Pancreas (tissue), 10 donors: ENCODE measurements at places on chromosomes 1 and 21. TPM values are rescaled to one million over a fixed set of nuclear protein-coding genes. Genes with fewer than 3 reads are reported as not detected.

- DNase-seq, result no peak
Measured at GRCh38 chr1:171530676-171531075, 45.3 kb downstream of the PRRC2C start.

Gene RAB13
- 36.8 TPM for total RNA-seq

Gene HOOK1
- total RNA-seq, result 26.1 TPM

Gene LZIC
- 8.4 TPM for total RNA-seq

Gene RAB42
- 0.67 TPM for total RNA-seq

DNA sequence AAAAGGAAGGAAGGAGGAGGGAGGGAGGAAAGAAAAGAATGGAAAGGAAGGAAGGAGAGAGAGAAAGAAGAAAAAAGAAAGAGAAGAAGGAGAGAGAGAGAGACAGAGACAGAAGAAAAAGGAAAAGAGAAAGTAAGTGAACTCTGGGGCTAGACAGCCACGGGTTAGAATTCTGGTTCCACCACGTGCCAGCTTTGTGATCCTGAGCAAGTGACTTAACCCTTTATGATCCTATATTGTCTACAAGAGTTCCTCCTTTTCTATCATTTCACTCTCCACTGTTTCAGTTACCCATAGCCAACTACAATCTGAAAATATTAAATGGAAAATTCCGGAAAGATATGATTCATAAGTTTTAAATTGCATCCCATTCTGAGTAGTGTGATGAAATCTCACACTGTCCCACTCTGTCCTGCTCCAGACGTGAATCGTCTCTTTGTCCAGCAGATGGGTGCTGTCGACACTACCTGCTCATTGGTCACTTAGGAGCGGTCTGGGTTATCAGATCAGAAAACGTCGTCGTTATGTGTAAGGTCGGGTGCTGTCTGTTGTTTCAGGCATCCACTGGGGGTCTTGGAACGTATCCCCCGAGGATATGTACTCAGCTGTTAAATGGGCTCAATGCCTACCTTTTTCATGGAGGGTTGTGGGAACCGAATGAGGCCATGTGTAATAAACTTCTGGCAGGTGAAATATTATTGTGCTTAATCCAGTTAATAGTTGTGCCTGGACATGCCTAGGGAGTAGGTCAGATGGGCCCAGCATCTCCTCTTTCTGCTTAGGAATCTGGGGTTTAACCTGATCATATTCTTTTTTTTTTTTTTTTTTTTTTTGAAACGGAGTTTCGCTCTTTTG, 19.1 kb downstream of the TMEM51 start:
- no peak for DNase-seq

Gene ZNF593OS
- total RNA-seq, result not detected

DNA sequence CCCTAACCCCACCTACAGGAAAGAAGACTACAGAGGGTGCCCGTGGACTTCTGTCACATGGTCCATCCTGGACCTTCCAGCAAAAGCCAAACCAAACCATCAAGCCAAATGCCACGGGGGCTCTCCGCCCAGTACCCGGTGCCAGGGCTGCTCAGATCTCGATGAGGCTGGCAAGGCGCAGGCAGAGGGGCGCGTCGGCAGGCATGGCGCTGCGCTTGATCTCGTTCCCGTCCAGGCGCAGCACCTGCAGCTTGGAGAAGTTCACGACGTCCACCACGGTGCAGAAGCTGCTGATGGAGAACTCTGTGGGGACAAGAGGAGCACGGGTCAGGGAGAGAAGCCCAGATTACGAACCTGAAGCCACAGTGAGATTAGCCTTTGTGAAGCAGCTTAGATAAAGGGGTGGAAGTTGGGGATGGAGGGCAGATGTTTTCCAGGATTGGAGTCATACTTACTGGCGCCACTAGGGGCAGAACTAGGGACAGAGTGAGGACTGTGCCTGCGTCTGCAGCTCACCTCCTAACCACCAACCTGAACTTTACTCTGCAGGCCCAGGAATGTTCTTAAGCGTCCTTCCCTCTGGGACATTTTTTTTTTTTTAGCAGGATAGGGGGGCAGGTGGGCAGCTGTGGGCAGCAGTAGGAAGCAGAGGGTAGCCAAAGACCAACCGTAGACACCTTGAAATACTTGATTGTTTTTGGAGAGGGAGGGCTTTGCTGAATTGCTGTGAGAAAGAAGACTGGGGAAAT, 8.6 kb downstream of the FMOD start:
- peak; percentile 48 for DNase-seq

DNA sequence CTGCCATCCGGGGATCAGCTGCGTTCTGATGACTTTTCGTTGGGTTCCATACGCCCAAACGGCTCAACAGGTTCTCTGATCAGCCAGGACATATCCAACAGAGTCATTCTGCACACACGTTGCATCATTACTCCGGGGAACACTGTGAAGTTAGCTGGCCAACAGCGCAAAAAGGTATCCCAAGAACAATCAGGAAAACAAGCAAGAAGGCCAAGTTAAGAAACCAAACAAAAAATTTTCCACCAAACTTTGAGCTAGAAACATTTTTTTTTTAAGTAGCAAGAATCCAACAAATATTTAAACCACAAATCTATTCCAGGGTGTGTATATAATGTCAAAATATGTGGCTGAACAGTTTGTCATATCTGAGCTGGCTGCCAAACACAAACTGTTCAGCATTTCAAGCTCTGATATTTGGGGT, 29.2 kb downstream of the NID1 start:
- DNase-seq, result no peak

DNA sequence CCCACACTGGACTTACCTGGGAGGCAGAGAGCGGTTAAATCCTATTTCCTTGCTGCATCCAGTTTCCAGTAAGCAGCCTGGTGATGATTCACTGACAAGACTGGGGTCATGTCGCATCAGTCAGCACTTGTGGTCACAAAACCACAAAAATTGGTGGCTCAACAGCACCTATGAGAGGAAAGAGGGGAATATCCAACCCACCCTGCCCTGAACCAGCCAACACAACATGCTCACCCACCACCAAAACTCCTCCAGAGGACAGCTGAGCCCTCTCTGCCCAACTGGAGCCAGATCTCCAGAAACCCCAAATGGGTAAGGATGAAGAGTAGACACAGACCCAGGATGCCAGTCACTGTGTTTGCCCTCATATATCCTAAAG, 64.0 kb downstream of the CD46 start:
- DNase-seq, result no peak

GRCh38 chr1:20322081-20322824, 31.6 kb downstream of the VWA5B1 start:
- no peak for DNase-seq

Gene RGL1
- 9.1 TPM for total RNA-seq

Gene SSR2
- total RNA-seq, result 229 TPM

- no peak for DNase-seq
Measured at GRCh38 chr1:60359431-60359830, 285.9 kb upstream of the C1orf87 start.

DNA sequence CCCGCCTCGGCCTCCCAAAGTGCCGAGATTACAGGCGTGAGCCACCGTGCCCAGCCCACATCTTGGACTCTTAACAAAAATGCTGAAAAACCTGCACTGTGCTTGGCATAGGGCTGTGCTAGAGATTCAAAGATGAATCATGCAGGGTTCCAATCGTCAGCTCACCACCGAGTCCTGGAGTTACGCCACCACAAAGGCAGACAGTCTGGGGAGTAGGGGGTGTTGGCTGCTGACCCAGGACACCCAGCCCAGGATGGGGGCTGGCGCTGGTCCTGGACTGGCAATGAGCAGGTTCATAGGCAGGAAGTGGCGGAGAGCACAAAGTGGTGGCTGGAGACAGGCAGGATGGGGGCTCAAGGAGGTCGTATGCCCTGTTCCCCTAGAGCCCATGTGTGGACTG, 16.0 kb downstream of the PSRC1 start:
- no peak for DNase-seq

Gene ABCG1
- 6.3 TPM for total RNA-seq

DNA sequence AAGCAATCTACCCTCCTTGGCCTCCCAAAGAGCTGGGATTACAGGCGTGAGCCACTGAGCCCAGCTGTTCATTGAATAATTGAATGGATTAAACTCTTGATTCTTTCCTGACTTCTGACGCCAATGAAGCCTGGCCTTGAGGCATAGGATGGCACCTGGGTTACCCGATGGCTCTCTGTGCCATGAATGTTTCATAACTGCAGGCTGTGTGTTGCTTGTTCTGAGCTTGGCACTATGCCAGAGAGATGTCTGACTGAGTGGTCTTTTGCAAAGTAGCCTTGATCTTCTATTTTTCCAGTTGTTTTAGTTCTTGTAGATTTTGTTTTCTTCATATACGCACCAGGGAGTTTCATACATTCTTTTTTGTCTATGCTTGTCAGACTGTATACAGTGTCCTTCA, 38.5 kb upstream of the AK4 start:
- DNase-seq, result no peak

- DNase-seq, result no peak
Measured at GRCh38 chr1:78277253-78277652, 213.5 kb upstream of the PTGFR start.

GRCh38 chr1:31110846-31111245, 45.3 kb upstream of the PUM1 start:
- DNase-seq, result no peak

DNA sequence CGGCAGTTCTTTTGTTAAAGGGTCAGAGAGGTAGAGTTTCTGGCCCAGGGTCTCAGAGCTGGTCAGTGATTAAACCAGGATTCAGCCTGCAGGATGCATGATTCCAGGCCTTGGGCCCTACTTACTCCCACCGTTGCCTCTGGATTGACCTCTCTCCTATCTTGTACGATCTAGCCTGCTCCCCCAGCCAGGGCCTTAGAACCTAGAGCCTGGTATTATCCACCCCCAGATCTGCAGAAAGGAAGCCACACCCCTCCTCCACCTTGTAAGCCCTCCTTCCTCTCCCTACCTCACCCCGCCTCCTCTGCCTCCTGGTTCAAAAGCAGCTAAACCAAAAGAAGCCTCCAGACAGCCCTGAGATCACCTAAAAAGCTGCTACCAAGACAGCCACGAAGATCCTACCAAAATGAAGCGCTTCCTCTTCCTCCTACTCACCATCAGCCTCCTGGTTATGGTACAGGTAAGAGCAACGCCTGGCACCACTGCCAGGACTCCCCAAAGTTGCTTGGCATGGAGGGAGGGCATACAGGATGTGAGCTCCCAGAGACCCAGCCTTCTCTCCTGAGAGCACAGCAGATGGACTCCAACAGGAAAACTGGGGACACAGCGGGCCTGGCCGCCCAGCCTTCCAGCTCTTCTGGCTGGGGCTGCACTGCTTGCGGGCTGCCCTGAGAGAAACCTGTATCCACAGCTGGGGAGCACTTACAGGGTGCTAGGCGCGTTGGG, at the start of gene CD52:
Gene CD52 (plus strand): TSS at position 347 of the 726 bp plus-strand sequence. CDS start 60 bp downstream, at position 407.
- no peak for DNase-seq

Gene SPRR2F
- not detected for total RNA-seq

Gene RHD
- total RNA-seq, result not detected

- no peak for DNase-seq
Measured at GRCh38 chr1:4526747-4527146, 127.7 kb upstream of the AJAP1 start.

Gene HHAT
- total RNA-seq, result 2.5 TPM

DNA sequence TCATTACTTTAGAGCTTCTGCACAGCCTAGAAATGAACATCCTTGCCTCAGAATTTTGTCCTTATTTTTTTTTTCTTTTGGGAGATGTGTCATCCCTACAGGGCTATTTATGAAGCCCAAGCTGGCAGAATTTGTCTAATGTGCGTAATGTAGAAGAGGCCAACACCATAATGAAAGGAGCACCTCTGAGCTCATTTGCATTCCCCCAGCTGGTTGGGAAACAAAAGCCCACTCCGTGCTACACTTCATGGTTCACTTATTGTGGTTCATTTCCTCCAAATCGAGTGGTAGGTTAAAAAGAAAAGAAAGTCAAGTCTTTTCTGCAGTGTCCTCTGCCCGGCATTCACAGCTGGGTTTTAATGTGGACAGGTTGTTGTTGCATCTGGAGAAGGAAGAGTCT, 73.5 kb downstream of the KAZN start:
- DNase-seq, result no peak

DNA sequence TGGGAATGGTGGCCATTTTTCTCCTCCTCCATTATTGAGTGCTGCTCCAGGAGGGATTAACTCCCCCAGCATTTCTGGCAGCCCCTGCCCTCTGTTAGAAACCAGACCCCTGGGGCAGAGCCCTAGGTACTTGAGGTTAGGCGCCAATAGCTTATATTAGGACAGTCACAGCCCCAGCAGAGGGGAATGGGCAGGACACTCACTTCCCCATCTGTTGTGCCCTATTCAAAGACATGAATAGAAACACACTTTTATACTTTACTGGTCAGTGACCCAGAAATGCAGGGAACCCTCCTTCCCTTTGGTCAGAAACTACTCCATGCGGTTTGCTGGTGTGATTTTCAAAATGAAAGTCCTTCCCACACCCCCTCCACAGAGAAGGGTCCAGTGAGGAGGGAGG, 267.7 kb downstream of the PTBP2 start:
- DNase-seq, result no peak

DNA sequence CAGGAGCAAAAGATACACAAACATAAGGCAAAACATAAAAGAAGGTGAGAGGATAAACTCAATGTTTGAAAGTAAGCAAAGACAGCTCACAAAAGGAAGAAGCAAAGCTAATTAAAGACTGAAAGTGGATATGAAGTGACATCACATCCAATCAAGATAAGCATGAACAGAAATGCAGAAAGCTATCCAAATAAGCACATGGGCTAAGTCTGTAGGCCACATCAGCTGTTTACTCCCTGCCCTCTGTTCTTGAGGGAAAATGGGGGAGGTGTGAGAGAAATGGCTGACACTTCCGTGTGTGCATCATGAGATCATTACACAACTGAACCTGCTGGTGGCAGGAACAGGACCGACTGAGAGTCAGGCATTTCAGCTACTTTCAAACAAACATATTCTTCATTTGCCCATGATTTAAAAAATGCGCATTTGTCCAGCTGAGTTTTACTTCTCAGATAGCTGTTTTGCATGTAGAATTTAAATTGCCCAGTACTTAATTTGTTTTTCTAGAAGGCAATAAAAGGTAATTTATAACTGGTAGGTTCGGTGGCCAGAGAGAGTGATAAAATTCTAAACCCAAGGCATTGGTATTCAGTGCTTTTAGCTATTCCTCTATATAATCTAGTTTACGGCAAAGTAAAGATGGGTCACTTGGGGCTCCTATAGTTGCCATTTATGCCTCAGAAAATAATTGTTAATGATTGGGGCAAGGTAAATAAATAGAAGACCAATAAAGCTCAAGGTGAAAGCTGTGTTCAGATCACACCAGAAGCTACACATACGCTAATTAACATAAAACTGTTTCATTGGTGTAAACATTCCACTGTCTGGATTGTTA, 27.2 kb upstream of the MAN1A2 start:
- no peak for DNase-seq

GRCh38 chr1:41950820-41951219, 32.1 kb upstream of the HIVEP3 start:
- DNase-seq, result no peak

Gene CLCA1
- total RNA-seq, result not detected
